Activated CD4-positive, alpha-beta T cell treated with anti-CD3 and anti-CD28 coated beads, Interleukin-2, amount 50 U/mL, for 48 hours (primary cell): ENCODE measurements at places on chromosomes 2 and 18.
A peak's percentile ranks its signal among the peaks of the same experiment; 100 is the strongest.

DNA sequence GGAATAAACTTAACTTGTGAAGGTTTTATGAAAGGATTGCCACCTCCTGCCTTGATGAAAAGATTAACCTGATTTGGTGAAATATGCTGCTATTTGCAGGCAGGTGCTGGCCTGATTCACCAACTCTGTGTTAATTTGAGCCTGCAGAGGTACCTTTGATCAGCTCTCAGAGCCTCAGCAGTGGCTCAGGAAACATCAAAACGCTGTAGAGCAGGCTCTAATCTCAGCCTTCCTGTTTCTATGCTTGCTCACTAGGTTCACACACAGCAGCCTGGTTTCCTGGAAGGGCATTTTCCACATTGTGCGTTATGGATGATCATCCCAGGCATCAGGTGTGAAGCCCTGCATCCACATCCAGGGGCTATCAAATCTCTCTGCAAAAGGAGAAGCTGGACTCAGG is 16.9 kb downstream of the TGIF1 start:
- DNase-seq = no peak

- DNase-seq = no peak
These were observed 97.9 kb upstream of the ZNF516 start for GRCh38 chr18:76592981-76593381.

- no peak for DNase-seq
These were observed 196.8 kb downstream of the LRRTM4 start for GRCh38 chr2:77325395-77325794.

DNA sequence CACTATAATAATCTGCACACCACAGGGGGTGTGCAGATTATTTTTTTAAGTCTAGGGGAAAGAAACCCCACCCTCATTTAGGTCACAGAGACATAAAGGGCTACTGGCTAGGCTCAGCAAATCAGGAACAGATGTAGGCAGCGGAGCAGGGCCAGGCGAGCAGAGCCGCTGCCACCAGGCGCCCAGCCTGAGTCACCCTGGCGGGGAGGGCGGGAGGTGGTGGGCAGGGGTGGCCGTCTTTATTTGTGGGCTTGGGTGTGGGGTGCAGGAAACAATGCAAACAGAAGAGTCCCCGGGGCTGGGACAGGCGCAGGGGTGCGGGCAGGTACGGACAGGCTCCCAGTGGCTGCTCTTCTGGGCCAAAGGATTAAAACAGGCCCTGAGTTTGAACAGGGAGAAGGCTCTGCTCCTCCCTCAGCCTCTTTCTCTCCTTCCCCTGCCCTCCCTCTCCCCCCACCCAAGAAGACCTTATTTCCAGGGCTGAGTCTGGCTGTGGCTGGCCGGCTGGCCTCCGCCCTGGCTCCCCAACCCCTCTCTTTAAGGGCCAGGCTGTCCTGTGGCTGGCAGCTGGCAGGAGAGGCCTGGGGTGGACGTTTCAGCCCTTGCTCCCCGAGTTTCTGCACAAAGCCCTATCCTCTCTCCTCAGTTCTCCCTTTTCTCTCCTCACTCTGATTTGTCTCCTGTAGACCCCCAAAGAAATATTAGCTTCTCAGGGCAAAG is 142.9 kb upstream of the SMAD2 start:
- no peak for DNase-seq

GRCh38 chr2:3042601-3043585 is 334.7 kb downstream of the EIPR1 start:
- DNase-seq = no peak

GRCh38 chr18:49682173-49682802 is 120.4 kb downstream of the LIPG start:
- no peak for DNase-seq

DNA sequence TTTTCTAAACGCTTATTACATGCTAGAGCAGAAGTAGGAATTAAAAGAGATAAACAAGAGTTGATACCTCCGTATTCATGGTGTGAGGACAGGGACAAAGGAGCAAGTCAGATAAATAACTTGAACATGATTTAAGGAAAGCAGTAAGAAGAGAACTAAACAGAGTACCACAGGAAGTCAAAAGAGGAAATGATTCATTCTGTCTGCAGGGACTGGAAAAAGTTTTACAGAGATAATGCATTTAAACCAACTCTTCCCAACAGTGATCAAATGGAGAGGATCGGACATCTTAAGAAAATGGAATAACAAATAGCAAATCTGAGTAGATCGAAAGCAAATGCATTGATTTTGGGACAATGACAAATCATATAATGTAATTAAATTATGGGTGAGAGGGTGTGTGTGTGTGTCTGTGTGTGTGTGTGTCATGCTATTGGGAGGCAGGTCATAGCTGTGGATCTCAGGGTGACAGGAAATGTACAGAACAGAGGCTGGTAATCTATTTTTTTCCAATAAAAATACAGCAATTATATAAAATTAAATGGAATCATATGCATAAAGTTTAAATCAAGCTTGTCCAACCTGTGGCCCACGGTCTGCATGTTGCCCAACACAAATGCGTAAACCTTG is 113.4 kb downstream of the MC4R start:
- no peak for DNase-seq

DNA sequence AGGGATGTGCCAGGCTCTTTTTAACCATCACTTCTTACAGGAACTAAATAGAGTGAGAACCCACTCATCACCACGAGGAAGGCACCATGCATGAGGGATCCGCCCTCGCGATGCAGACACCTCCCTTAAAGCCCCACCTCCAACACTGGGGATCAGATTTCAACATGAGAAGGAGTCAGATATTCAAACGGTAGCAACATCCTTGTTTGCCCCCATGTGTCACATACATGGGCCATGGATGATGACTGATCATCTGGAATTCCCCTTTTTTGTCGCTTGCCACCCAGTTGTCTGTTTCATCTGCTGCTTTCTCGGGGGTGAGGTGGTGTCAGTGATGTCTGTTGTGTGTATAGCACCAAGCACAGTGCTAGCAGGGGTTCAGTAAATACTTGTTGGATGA is 57.9 kb downstream of the NCK2 start:
- peak; percentile 67 for DNase-seq

- DNase-seq = no peak
These were observed 11.7 kb upstream of the MSH6 start for GRCh38 chr2:47771211-47771610.

DNA sequence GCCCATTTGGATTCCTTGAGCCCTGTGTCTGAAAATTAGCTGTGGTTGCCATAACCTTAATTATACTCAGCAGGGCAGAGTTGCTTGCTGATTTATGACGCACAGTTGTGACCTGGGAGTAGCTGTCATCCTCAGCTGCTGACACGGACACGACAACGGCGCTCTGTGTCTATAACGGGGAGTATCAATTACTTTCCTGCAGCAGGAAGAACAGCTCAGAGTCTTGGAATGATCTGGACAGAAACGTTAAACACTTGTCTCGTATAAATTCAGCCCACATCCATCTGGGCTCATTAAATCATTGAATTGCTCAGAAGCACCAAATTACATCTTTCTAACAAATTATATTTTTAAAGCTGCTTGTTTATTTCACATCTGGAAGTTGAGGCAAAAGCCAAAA is 116.3 kb downstream of the SEPTIN10 start:
- DNase-seq = no peak

DNA sequence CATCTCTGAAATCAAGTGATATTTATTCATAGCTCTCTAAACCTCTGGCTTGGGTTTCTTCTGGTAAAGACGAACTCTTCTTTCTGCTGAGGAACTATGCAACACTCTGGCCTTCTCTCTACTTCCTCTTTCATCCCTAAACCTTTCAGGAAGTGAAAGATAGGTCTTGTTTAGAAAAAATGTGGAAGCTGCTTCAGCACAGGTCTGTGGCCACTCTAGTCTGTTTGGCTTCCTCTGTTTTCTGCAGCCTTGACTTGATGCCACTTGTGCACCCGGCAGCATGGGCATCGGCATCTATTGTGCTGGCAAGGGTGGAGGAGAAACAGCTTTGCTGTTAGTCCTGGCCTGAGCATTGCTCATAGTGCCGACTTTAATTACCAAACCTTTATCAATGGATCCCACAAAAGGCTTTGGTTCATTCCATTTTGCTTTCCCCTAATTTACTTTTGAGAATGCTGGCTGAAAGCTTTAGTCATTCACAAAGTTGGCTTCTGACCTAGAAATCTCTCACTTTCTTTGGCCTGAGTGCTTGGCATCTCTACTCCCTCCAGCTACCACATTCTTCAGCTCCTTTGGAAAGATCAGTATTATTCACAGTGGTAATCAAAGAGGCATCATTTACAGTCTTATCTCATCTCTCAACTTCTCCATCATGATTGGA is 32.0 kb upstream of the GPR39 start:
- DNase-seq = no peak

DNA sequence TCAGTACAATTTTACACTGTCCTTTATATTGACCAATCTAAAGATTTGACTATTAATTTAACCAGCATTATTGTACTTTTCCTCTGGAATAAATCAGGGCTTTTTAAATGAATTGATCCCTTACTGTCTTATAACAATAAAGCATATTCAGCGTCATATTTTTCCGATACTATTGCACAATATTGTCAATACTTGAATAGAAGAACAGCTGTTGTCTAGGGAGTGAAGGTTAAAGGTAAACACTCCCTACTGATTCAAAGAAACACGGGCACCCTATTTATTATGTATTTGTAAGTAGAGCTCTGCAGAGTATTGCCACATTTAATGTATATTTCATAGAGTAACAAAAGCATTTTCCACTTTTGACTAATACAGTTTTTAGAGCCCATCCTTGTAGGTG is 134.4 kb downstream of the CAMKMT start:
- no peak for DNase-seq

DNA sequence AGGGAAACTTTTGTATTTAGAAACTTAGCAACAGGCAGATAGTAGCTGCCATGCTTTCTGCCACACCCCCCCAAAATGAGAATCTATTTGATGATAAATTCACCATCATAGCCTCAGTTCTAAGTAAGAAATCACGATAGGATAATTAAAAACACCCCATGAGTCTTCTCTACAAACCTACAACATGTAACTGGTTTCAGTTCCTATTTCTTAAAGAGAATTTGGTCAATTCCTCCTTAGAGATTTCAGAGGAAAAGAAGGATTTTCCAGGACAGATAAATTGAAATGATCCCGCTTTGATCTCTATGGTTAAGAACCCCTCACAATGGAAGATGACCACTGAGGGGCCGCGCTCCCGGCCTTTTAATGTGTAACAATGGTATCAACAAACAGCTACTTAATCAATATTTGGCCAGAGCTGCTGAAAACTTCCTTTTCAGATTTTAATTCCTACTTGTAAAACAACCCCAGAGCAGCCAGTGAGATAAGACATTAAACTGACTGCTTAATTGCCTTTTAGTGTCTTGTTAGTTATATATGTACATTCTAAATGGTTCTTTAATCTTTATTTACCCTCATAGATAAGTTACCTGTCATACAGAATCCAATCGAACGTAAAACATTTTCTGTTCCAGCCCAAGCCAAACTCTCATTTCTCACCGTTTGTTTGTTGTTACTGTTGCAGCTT is 10.1 kb downstream of the PAX3 start:
- DNase-seq = no peak

GRCh38 chr18:39825485-39826150 is 2129.4 kb upstream of the PIK3C3 start:
- no peak for DNase-seq

- no peak for DNase-seq
These were observed 31.0 kb upstream of the TNS1 start for GRCh38 chr2:218033590-218034496.

DNA sequence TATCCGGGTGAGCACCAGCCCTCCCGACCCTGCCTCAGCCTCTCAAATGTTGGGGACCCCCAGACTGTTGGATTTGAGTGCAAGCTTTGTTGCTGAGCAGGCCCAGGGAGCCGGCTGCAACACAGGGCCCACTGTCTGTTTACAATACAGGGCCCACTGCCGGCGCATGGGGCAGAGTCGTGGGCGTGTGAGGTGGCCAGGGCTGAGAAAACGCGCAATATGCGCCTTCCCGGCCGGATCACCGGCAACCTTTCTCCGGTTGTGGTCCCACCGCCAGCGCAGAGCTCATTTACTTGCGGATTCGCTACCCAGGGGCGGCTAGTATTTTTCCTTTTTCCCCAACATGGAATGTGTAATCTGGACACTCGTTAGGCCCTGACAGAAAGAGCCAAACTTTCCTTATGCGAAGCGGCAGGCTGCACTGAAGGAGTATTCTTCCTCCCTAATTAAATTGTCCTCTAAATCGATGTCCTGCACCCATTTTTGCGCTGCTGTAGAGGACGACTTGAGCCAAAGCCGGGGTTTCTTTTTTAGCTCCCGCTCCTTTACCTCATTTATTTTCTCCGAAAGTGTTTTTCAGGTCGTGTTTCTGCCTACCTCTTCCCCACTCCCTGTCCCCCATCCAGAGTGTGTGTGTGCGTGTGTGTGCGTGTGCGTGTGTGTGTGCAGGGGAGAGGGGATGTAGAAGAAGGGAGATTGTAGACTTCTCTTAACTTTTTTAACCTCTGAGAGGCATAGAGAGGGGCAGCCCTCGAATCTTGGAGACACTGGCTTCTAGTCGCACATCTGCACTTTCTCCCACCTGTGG is 2.7 kb downstream of the OTX1 start:
- peak; percentile 9 for DNase-seq

- DNase-seq = no peak
These were observed 1.7 kb downstream of the RNU4ATAC start for GRCh38 chr2:121532347-121532766.

DNA sequence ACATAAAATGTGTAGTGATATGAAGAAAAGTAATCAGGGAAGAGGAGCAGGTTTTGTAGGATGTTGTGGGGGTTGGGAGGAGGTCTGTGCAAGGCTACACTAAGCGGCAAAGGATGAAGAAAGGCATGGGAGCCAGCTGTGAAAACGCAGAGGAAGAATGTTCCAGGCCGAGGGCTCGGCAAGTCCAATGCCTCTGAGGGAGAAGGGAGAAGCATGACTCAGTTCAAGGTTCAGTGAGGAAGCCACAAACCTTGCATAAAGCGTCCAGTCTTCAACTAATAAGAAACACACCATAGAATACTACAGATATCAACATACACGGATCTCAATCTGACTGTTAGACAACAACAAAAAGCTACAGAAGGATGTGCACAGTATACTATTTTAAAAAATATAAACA is 16.2 kb downstream of the EPB41L3 start:
- no peak for DNase-seq

GRCh38 chr2:55116966-55117365 is 66.7 kb upstream of the RTN4 start:
- no peak for DNase-seq
